Breast epithelium (tissue), 4 donors: ENCODE measurements at places on chromosomes 4 and X.

GRCh38 chrX:32483534-32484136 is 727.7 kb downstream of the DMD start:
- no peak for DNase-seq

DNA sequence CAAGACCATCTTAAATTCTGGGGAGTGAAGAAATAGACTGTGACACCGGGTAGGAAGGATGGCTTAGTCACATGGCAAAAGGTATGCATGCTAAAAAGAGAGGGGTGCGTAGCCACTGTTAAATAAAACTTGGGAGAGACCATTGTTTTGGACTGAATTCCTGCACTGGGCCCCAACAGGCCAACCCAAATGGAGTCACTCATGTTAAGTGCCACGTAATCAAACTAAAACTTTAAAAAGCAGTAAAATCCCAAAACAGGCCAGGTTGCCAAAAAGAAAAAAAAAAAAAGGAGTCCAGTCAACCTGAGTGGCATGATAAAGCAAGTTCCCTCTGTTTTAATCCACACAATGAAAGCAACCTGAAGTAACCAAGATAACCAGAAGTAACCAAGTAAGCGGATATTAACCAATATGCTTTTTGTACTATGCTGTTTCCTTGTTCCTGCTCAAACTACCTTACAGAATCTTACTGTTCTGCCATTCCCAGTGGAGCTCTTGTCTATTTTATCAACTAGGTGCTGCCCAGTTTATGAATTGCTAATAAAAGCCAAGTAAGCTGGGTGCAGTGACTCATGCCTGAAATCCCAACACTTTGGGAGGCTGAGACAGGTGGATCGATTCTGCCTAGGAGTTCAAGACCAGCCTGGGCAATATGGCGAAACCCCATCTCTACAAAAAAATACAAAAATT is 124.6 kb upstream of the ENPP6 start:
- no peak for DNase-seq

GRCh38 chrX:41596596-41596995 is 92.2 kb upstream of the GPR34 start:
- no peak for DNase-seq

DNA sequence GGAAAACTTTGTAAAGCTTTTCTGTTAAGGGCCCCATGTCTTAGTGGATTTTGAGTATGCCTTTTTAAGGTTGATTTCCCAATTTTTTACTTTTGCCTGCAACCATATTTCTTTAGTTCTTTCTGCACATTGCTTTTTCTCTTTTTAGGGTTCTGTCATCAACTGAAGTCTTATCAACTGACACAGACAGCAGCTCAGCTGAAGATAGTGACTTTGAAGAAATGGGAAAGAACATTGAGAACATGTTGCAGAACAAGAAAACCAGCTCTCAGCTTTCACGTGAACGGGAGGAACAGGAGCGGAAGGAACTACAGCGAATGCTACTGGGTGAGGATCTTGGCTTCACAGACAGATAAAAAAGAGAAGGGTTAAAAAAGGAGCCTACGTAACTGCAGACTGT is 27.8 kb downstream of the TAF1 start:
- no peak for DNase-seq

GRCh38 chrX:97597954-97598353 is 714.2 kb downstream of the RPA4 start:
- no peak for DNase-seq

GRCh38 chr4:162274354-162274753 is 110.6 kb upstream of the FSTL5 start:
- DNase-seq, result no peak

- DNase-seq, result peak; percentile 33
These were observed 25.0 kb upstream of the RAPGEF2 start for GRCh38 chr4:159077702-159078495.

GRCh38 chrX:136202889-136203288 is 48.3 kb downstream of the MAP7D3 start:
- no peak for DNase-seq

DNA sequence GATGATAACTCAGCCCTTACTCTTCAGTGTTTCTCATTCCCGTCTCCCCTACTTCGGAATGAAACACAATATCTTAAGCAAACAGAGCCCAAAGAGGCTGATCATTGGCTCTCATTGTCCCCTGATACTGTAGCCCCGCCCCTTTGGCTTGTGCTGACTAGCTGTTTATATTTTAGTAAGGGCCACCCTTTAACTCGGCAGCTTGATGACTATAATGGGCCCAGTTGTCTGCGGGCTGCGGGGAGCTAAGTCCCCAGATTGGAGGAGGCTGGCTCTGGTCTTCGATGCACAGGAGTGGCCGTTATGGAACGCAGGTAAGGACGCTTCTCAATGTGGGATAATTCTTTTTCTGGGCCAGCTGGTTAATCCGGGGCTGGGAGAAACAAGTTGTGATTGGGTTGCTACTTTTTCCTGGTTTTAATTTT is at the start of gene TRIM2:
Gene TRIM2 (plus strand): TSS at position 197 of the 425 bp plus-strand sequence. CDS start 88 bp downstream, at position 285.
- no peak for DNase-seq

GRCh38 chr4:1579901-1580691 is 104.0 kb downstream of the FAM53A start:
- no peak for DNase-seq

DNA sequence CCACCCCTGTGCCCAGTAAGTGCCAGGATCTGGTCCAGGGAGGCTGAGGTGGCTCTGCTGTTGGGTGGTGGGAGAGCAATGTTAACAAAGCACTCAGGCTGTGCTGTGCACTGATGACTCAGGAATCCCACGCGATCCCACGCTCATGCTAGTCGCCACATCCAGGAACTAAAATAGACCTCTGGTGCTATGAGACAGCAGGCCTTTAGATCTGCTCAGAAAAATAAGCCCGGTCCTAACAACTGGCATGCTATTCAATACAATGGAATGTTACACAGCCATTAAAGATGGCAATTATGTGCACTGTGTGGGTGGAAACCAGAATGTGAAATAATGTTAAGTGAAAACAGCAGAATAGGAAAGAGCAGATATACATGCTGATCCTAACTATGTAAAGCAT is 26.0 kb downstream of the ARL13A start:
- no peak for DNase-seq

DNA sequence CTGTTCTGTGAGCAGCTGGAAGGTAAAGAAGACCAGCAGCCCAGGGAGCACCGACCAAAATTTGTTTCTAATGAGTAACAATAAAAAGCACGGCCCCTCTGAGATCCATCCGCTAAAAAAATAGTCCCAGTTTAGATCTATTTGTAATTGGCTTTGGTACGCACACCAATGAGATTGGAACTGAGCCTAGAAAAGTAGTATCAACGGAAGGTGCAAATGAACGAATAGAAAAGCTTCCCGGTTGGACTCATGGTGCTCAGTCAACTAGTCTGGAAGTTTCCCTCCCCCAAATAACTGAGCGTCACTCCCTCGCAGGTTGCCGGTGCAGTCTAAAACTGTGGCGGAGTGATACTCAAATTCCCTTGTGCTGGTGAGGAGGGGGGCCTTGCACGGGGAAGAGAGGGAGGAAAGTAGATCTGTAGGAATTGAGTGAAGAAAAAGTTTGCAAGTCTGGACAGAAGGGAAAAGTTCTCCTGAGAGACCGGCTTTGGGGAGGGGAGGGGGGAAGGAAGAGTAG is at the start of gene COL4A5:
Gene COL4A5 (plus strand): TSS at position 413 of the 517 bp plus-strand sequence. CDS start 288 bp downstream, outside the sequence.
- DNase-seq, result peak; percentile 50

- no peak for DNase-seq
These were observed 35.5 kb downstream of the CCNI start for GRCh38 chr4:77040270-77040669.

DNA sequence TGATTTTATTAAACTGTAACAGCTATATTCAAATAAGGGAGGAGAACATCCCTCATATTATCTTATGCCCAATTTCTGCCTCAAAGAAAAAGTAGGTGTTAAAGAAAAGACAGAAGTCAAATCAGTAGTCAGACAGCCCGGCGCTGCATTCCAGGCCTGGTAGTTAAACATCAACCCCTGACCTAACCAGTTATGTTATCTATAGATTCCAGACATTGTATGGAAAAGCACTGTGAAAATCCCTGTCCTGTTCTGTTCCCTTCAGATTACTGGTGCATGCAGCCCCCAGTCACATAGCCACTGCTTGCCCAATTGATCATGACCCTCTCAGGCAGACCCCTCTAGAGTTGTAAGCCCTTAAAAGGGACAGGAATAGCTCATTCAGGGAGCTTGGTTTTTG is 269.9 kb upstream of the GALNT7 start:
- no peak for DNase-seq

DNA sequence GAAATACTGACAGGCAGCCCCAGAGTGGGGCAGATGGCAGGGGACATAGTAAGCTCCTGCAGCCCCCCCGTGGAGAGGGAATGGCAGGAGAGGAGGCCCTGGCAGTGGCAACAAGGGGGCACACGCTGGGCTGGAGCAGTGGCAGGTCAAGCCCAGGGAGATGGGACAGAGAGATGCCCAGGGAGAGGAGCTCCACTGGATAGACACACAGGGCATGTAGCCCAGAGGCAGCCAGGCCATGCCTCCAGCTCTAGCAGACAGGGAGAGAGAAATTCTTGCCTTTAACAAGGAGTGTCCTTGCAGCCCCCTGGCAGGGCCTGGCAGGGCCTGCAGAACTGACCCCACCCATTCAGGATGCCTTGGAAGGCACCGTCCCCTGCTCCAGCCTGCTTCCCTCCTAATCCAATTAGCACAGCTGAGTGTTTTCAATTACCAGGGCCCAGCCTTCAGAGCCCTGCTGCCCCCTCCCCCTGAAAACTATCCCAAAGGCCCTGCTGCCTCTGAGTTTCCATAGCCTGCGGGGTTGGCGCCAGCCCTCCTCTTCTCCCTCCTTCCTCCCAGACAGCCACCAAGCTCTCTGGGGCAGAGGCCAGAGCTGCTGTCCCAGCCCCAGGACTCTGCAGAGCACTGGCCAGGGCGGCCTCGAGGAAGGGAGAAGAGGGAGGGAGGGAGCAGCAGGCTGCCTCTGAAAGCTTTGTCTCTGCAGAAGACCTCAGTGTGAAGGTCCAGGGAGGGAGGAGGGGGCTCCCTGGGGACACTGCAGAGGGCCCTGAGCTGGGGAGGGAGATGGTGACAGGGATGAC is 12.5 kb downstream of the L1CAM start:
- DNase-seq, result no peak

DNA sequence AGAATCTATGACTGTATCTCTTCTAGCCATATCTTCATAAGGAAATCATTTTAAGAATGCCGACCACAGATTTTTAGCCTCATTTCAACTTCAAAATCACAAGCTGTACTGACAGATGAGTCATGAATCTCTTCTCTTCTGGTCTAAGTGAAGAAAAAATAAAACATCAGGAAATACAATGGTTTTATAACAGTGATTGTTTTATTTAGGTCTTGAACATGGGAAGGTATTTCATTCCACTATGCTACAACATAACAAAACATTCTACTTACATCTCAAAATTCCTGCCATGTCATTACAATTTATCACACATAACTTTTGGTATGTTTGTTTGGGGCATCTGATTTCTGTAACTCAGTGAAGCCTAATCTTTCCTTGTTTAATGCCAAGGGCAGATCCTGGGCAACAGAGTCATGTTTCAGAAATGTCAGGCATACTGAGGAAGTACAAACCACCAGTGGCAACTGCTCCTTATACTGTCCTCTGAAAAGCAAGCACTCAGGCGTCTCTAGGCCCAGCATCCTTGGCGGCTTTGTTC is 325.0 kb downstream of the PDHA2 start:
- no peak for DNase-seq

- DNase-seq, result no peak
These were observed 95.2 kb upstream of the RPS6KA3 start for GRCh38 chrX:20361890-20362262.

- DNase-seq, result no peak
These were observed 336.2 kb downstream of the MID1IP1 start for GRCh38 chrX:39137363-39137954.

DNA sequence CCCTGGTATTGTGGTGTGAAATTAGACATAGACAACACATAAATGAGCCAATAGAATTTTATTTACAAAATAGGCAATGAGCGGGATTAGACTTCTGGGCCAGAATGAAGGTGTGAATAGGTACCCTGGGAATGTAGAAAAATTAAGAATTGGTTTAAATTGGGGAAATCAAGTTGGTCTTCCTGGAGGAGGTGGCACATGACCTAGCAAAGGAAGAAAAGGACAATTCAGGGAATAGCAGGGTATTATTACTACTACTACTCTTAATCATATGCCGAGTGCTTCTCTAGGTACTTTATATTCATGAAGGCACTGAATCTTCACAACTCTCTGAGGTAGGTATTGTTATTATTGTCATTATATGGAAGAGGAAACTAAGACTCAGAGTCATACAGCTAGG is 202.1 kb downstream of the LHFPL1 start:
- no peak for DNase-seq

DNA sequence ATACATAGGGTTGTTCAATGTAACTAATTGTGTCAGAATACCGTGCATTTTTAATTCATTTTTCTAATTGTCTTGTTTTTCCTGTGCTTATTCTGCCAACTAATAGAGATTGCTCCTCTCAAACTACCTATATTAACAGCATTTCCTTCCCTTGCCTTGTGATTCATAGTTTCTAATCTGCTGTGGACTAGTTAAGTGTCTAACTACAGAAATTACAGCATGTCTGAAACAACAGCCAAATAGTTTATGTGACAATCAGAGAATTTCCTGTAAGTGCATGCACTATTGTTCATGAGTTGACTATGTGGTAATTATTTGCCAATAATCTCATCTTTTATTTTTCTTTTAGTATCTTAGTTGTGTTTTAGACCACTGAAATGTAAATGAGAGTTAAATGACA is 4.1 kb upstream of the SEC24B start:
- no peak for DNase-seq

GRCh38 chrX:68719181-68719903 is 71.9 kb downstream of the STARD8 start:
- no peak for DNase-seq

DNA sequence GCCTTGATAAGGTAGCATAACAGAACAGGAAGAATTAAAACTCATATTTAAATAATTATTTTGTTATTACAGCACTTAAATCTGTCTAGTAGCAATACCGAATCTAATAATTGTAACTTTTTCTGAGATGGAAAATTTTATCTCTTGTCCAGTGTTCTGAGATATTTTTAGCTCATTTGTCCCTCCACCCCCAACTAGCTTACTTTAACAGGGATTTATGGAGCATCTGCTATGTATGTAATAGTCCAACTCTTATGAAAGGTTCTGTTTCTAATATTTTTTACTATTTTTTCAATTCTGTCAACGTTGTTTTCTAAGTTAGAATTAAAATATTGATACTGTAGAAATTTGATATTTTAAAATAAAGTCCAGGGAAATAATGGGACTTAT is 38.2 kb upstream of the NUDT6 start:
- DNase-seq, result no peak

- no peak for DNase-seq
These were observed 127.3 kb downstream of the AFAP1 start for GRCh38 chr4:7812231-7812857.

GRCh38 chr4:6953751-6954380 is 44.2 kb downstream of the TBC1D14 start:
- peak; percentile 80 for DNase-seq

GRCh38 chr4:177895136-177895535 is 452.9 kb upstream of the AGA start:
- DNase-seq, result no peak
